ENCODE measurements at places on chromosomes 13 and 19.

GRCh38 chr13:51914137-51914493 is 52.3 kb downstream of the CCDC70 start:
- H3K36me3 ChIP-seq = no peaks in the 10 kb centered on the region
- no peak overlapping the region for H3K27ac ChIP-seq
- H3K4me3 ChIP-seq = no peak overlapping the region
- no peaks in the 10 kb centered on the region for H3K27me3 ChIP-seq
- no peak for DNase-seq

GRCh38 chr19:2110822-2111221 is 14.1 kb downstream of the IZUMO4 start:
- H3K27ac ChIP-seq = no peak overlapping the region
- H3K36me3 ChIP-seq = peaks cover 76% of the 10 kb centered on the region
- DNase-seq = no peak
- no peaks in the 10 kb centered on the region for H3K4me1 ChIP-seq
- H3K27me3 ChIP-seq = no peaks in the 10 kb centered on the region

- peaks cover 13% of the 10 kb centered on the region for H3K4me1 ChIP-seq
- H3K36me3 ChIP-seq = peaks cover 26% of the 10 kb centered on the region
- peak overlapping the region; percentile 58 for H3K27ac ChIP-seq
- no peak for DNase-seq
- no peak overlapping the region for H3K4me3 ChIP-seq
Observed at GRCh38 chr13:112792511-112792910, 102.7 kb downstream of the ATP11A start.

DNA sequence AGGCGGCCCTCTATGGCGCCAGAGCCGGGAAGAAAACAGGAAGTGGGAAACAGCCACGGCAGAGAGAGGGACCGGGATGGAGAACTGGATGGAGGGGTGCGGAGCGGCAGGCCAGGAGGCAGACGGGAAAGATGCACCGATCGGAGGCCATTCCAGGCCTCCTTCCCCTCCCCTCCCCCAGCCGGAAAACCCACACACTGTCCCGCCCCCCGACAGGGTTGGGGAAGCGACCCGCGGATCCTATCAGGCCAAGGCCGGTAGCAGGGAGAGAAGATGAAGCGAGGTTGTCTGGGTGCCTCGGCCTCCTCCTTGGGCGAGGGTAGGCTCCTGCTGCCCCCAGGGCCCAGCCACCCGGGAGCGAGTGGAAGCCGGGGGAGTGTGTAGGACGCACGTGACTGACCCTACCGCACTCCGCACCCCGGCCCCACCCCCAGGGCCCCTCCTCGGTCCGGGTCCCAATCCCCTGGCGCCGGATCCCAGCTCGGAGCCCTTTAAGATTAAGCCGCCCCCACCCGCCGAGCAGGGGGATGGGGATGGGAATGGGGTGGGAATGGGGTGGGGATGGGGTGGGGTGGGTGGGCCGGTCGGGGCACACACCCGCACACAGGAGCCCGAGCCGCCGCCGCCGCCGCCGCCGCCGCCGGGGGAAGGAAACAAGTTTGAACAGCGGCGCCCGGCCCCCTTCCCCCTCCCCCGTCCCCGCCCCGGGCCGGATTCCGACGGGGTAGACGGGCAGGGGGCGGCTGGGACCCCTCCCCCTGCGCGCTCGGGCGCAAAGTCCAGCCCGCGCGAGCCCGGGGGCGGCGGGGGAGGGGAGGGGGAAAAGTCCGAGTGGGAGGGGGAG is 1.5 kb downstream of the ERF start:
- peak overlapping the region; percentile 90 for H3K4me3 ChIP-seq
- peaks cover 54% of the 10 kb centered on the region for H3K4me1 ChIP-seq
- peak overlapping the region; percentile 98 for H3K27ac ChIP-seq
- peak; percentile 71 for DNase-seq
